ENCODE measurements at places on chromosomes 2 and 18.

- no peak for DNase-seq
Measured at GRCh38 chr2:186440506-186440905, 45.6 kb upstream of the ZC3H15 start.

- DNase-seq = no peak
Measured at GRCh38 chr2:26556309-26557243, 78.7 kb upstream of the OTOF start.

DNA sequence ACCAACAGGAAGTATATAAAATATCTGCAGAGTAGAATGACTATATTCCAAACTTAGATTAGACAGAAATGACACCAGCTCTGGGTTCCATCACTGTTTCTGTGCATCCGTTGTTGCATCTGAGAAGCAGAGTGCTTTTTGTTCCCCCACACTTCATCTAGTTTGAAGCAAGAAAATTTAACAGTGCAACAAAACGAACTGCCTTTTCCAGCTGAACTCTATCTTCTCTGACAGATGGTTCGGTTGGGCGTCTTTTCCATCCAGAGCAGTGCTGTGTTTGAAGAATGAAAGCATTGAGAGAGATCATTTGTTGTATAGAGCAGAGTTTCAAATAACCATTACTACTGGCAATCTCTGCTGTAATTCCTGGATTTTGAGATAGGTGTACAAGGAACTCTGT, 757.5 kb downstream of the DPP10 start:
- no peak for DNase-seq

DNA sequence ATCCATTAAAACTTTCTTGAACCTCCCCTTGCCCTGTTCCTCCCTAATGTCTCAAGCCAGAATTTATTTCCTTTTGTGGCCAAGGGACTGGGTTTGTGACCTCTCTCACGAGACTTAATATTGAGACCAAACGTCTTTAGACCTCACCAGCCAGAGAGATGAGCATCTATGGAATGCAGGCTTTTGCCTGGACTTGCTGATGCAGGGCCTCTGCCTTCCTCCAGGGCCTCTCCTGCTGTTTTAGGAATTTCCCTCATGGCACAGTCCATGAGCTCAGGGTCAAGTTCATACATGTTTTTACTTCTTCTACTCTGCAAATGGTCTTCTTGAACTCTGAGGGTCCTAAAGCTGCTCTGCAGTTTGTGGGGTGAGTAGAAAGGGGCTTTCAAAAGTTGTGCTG, 22.3 kb downstream of the IL1B start:
- no peak for DNase-seq

- DNase-seq = no peak
Measured at GRCh38 chr18:50848061-50848551, 28.3 kb upstream of the MRO start.

Measured in GM12865 (cell line).